GM04503 (cell line): ENCODE measurements at places on chromosomes 5 and 9.
A peak's percentile ranks its signal among the peaks of the same experiment; 100 is the strongest.

DNA sequence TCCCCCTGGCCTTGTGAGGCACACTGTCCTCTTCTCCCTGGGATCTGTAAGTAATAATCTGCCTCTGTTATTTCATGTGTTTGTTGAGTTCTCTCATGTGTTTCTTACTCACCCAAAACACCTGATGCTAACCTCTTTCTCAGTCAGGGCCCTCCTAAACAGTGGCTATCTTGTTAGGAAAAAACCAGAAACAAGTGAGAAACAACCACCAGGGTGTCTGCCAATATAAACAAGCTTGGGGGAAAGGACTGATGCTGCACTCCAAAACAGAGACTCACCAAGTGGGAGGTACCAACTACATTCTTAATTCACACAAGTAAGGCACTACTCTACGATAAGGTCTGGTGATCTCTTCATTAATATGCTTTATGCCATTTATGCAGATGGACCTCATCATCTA is 564.4 kb downstream of the SEMA5A start:
- no peak for DNase-seq

DNA sequence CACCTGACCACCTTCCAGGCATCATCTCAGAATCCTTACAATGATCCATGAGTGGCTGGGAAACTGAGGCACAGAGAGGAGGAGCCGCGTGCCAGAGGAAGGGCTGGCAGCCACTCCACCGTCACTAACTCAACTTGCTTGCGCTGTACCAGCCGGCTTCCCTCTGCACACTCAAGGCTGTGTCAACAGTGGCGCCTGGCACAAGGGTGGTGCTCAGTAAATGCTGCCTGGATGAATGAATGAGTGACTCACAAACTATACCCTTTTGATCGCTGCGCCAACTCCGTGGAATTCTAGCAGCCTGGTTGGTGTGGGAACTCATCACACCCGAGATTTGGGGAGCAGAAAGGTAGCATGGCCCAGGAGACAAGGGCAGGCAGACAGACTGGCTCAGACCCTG is 21.9 kb downstream of the PRRX2 start:
- no peak for DNase-seq

- DNase-seq = no peak
These were observed 103.2 kb downstream of the PDE4D start for GRCh38 chr5:59790376-59790775.

DNA sequence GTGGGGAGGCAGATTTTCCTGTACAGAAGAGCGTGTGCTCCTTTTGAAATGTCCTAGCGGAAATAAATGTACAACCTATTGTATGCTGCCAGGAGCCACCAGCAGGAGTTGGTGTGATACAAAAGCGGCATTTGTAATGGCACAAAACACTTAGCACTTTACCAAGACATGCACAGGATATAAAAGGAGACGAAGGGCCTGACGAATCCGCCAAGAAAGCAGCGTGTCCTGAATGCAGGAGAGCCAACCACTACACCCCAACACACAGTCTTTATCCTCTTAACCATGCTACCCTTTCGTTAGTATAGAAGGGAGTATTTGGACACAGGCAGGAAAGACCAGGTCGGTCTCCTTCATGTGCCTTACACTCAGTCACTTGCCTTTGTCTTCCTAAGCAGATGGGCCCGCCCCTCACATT is 218.1 kb downstream of the TRIM32 start:
- no peak for DNase-seq

DNA sequence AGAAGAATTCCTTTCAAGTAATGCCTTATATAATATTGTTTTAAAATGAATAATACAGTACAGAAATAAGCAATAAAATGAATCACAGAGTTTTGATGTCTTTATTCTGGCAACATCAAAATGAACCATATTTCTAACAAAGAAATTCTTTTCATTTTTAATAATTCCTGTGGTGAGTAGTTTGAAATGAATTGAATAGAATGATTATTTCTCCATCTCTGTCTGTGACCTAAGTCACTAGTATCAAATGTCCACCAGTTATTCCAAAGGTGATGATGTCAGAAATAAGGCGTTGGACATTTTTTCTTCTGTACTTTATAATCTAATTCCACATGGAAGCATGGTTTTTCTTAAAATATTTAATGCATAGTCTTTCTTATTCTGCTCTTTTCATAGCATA is 106.2 kb downstream of the ADAMTSL1 start:
- DNase-seq = no peak

DNA sequence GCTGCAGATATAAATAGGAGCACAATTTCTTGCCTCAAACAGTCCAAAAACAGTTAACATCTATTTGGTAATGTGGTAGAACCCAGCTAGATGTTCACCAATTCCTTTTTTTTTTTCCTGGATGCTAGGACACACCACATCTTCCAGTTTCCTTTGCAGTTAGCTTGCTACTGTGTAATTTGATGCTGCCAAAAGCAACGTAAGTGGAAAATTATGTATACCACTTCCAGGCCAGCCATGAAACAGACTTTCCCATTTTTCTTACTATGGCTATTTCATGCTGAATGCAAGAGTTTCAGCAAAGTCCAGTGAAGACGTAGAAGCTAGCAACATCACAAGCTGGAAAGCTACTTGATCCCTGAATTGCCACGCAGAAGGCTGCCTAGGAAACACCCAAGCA is 667.2 kb downstream of the TLE1 start:
- DNase-seq = no peak

- no peak for DNase-seq
These were observed 1625.6 kb upstream of the C9orf72 start for GRCh38 chr9:29198861-29199260.

DNA sequence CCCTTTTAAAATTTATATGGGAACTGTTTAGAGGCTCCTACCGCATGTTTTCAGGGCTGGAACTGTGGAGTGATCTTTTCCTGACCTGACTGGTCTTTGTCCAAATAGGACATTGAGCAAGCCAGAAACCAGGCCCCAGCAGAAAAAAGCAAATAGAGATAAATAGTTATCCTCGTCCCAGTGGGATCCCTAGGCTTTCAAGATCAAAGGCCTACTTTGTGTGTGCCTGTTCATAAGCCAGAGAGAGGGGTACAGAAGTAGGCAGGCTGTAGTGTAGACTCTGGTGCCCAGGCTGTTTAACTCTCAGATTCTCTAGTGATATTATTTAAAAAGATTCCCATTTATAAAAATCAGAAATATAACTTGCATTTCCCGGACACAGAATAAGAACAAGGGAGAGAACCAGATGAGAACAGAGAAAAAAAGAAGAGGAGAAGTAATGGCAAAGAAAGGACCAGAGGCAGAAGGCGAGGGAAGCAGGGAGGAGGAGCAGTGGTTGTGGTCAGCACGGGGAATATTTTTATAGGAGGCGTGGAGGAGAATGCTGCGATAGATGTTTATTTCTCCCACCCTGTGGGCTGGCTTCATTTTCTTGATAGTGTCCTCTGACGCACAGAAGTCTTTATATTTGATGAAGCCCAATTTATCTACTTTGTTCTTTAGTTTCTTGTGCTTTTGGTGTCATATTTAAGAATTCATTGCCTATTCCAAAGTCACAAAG is 101.2 kb downstream of the AOPEP start:
- no peak for DNase-seq

DNA sequence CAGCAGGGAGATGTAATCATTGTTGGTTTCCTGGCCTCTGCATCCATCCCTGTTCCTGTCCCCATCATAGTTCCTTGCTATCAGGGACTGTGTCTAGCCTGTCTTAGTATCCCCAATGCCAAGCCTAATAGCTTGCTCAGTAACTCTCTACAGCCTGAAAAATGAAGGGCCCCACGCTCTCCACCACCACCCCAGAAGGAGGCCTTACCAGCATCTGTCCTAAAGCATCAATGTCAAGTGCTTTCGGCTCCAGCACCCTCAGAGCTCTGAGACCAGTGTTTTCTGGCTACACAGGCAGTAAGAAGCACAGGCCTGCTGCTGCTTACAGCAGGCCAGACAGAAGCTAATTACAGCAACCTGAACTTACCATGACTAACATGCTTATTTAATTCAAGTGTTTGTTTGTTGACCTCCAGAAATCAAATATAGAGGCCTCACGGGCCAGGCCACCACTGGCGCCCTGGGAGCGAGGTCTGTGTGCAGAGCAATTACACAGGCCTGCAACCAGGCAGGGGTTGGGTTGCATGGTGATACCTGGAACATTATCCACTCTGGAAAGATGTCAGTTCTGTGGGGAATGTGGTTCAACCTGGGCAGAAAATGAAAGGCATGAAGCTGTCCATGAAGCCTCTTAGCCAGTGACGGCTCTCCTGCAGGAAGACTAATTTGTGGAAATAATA is 124.3 kb downstream of the SLC1A3 start:
- DNase-seq = no peak

DNA sequence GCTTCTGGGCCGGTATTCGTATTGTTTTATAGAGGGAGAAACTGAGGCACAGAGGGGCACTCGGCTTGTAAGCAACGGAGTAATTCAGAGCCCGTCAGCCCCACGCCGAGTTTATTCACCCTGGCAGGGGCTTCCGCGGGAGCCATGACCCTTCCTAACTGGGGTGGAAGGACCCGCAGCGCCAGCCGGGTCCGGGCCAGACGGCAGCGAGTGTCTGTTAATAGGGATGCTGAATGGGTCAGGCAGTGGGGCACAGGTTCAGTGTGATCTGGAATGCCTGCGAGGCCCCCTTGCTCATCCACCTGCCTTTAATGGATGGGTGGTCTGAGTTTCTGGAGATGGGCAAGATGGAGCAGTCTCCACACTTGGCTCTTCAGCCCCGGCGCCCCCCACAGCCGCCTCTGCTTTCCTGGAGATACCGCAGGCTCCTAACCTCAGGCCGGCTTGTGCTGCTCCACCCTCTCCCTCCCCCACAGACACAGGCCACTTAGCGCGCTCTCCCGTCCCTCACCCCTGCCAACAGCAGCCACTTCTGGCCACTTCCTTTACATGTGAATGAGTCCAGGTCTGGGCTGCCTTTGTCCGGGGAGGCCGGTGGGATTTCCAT is 147.1 kb downstream of the ERCC6L2 start:
- DNase-seq = no peak

DNA sequence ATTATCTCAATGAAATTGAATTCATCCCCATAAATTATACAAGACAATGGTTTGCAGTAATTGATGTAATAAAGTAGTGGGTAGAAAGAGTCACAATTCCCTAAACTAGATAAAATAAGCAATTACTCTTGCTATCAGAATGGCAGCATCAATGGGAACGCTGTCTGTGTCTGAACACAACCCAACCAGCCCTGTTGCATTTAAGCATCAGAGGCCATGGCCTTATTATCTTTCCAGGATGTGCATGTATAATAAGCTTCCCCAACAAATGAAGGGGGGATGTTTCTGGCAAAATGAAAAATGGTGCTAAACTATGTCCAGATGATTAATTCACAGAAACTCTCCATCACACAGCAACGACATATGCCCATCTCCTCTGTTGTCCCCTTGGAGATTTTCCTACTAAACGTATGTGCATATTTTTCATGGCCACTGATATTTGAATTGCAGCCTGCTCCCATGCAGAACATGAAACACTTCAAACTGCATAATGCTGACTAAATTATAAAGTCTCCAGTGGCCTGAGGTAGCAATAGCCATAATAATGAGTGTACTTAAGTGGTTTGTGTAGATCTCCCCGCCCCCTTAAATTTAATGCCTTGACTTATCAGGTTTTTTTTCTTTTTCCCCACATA is 306.9 kb upstream of the ADAMTS16 start:
- DNase-seq = no peak

DNA sequence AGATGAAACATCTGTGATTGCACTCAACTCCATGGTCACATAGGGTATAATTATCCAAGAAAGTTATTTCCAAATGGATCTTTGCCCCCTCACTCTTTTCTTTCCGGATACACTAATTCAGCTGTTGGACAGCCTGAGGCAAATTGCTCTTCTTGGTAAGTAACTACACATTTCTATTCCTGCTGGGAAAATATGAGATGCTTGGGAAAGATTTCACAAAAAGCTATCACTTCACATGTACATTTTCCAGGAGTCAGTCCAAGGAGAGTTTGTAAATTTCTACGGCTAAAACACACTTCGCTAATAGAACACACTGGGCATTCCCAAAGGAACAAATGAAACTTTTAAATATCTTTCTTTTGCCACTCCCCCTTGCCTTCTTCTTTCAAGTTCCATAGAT is 123.0 kb upstream of the GRIA1 start:
- DNase-seq = no peak

GRCh38 chr9:84759300-84759750 is 89.8 kb downstream of the NTRK2 start:
- DNase-seq = no peak

DNA sequence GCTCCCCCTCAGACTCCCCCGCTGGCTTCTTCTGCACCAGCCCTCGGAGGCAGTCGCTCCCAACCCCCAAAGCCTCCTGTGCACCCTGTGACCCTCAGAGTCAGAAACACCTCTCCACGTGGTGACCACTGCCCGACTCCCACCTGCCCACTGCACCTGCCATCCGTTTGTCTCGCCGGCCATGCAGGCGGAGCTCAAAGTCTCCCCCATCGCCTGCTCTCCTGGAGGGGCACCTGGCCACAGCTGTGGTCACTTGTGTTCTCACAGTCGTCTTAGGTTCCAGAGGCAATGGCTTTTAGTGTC is 38.2 kb downstream of the MRPL36 start:
- DNase-seq = no peak

DNA sequence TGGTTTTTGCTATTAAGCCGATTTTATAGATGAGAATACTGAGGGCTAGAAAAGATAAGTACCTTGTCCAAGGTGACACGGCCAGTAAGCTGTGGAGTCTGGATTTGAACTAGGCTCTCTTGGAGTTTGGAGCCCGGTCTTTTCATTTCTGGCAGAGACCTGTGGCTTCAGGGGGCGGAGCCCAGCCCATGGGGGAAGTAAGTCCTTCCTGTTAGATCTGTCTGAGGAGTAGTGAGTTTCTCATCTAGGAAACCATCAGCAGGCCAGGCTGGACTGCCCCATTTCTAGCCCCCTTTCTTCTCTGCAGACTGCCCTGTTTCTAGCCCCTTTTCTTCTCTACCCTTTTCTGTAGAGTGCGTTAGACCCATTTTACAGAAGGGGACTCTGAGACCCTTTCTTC is 521 bp upstream of the PTGS1 start:
- DNase-seq = no peak

GRCh38 chr5:102857076-102857818 is 102.1 kb downstream of the PAM start:
- peak; percentile 76 for DNase-seq

DNA sequence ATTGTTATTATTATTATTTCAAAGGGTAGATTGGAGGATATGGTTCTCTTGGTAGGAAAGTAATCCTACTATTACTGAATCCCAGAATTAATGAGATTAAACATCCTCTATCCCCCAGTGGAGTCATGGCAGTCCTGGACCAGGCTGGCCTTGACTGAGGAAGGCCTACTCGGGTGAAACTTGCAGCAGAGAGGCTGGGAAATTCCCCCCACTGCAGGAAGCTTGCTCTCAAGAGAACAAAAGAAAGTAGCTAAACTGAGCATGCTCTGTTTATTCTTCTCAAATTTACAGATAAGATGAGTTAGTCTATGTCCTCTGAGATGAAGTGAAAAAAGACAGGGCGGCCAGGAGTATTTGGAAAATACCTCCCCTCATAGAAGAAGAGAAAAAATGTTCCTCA is 233.9 kb upstream of the RPS23 start:
- no peak for DNase-seq

- no peak for DNase-seq
These were observed 4.9 kb downstream of the NPDC1 start for GRCh38 chr9:137041124-137041523.
